ENCODE measurements at places on chromosomes 1 and 21.
A peak's percentile ranks its signal among the peaks of the same experiment; 100 is the strongest.

DNA sequence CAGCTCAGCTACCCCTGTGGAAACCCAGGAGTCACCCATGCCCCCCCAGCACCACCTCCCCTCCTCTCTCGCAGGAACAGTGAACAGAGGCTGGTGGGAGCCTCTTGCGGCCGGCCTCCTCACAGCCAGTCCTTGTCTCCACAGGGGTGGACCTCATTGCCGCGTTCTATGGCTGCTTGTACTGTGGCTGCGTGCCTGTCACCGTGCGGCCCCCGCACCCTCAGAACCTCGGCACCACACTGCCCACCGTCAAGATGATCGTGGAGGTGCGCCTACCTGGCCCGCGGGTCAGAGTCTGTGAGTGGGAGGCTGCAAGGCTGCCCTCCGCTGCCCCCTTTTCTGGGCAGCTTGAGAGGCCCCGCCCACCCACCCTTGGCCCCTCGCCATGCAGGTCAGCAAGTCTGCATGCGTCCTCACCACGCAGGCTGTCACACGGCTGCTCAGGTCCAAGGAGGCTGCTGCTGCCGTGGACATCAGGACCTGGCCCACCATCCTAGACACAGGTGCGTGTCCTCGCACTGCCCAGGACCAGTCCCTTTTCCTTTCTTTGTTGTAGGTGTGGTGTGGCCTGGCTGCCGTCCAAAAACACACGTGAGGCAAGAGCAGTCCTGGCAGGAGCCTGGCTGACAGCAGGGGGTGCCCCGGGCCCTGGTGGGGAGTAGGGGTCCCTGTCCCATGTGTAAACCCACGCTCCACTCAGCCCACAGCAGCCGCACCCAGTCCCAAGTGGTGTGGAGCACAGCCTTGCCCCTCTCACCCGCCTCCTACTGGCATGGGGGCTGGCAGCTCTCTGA, 50.3 kb downstream of the S100B start:
- DNase-seq: no peak

- no peak for DNase-seq
Measured at GRCh38 chr1:59057796-59058195, 239.1 kb upstream of the FGGY start.

GRCh38 chr21:45486443-45487160, 55.6 kb downstream of the SLC19A1 start:
- DNase-seq: no peak

DNA sequence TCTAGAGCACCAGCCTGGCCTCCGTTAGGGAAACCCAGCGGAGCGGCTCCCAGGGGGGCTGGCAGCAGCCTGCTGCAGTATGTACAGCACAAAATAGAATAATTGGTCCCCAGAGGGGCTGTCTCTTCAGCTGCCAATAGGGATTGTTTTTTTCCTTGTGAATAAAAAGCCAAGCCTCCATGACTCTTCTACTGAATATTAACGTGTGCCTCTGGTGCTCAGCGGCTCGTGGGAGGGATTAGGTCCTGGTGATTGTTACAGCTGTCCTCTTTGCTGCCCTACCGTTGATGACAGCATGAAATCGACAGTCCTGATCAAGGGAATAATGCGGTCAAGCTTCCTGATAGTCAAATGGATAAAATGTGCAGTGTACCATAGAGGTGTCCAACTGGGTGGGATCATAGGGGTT, 190.7 kb upstream of the RUNX1 start:
- no peak for DNase-seq

- no peak for DNase-seq
Measured at GRCh38 chr1:81812712-81813111, 12.0 kb downstream of the ADGRL2 start.

DNA sequence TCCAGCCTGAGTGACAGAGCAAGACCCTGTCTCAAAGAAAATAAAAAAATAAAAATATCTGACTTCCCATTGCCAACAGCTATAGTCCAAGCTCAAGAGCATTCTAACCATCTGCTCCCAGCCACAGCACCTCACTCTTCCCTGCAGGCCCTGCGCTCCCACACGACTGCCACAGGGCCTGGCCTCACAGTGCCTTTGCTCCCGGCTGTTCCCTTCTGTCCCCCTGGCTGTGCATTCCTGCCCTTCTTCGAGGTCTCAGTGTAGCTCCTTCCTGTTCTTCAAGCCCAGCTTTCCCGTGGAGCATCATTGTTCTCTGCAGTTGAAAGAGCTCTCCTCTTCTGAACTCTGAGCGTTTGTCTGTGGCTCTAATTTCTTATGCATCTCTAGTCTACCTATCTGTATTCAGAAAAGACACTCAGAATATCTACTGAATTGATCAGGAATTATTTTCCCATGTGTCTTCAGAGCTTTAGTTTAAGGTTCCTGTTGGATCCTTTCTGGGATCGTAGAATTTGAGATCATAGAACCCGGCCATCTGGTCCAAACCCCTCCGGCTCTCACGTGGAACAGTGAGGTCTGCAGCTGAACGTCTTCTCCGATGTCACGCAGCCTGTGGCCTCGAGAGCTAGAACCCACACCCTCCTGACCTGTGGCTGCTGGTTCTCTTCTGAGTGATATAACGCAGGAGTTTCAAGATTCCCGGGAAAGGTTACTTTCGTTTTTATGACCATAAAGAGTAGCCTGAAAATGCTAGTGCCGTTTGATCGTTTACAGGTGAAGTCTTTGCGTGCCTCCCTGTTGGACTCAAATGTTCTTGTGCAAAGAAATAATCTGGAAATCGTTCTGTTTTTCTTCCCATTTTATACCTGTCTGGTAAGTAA, 54.4 kb downstream of the DOP1B start:
- no peak for DNase-seq

- no peak for DNase-seq
Measured at GRCh38 chr1:21913763-21914162, 23.3 kb downstream of the HSPG2 start.

DNA sequence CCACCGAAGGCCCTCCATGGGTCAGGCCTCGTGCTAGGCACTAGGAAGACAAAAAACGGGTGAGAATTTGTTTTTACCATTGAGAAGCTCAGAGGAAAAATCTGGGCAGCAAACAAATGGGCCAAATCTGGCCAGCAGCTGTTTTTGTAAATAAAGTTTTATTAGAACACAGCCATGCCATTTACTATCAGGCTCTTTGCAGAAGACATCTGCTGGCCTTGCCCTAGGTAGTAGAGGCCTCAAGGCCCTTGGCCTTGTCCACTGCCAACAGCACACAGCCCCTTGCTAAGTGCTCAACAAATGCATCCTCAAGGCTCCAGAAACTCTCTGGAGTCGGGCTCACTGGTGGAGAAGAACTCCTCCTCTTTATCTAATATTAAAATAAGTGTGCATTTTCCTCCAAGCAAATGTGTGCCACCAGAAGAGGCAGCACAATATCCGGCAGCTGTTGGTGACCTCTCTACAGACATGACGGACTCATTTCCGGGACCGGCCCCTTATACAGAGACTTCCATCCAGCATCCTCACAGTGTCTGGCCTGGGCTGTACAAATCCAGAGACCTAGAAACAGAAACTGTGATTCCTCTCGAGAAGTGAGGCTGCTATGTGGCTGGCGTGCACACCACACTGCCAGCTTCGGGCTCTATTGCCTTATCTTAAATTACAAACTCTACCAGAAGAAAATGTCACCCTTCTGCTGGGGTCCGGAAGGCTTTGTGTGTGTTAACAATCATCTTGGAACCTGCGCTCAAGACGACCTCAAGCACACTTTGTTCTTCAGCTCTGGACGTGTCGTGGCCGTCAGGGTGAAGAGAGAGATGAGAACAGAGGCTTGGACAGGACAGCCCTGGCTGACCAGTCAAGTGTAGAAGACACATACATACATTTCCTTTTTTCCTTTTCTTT, 203.9 kb downstream of the TOMM20 start:
- peak; percentile 26 for DNase-seq

GRCh38 chr21:35090403-35090802, 41.3 kb upstream of the RUNX1 start:
- DNase-seq: no peak

- no peak for DNase-seq
Measured at GRCh38 chr1:203188686-203189232, 2.3 kb upstream of the CHI3L1 start.

- no peak for DNase-seq
Measured at GRCh38 chr1:175369696-175370095, 177.1 kb upstream of the KIAA0040 start.

DNA sequence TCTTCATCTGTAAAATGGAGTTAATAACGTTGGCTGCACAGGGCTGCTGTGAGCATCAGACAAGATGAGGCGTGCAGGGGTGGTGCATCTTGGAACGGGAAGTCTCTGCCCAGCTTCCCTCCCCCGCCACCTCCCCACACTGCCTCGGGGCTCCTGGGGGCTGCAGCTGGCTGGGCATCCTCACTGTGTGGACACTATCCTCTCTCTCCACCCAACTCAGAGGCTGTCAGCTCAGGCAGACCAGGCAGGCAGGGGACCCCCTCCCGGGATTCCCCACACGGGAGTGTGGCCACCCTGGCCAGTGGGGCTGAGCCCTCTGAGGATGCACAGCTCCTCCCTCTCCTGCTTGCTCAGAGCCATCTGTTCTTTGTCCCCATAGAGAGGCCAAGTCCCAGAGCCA, 122.7 kb downstream of the CCDC185 start:
- DNase-seq: no peak

DNA sequence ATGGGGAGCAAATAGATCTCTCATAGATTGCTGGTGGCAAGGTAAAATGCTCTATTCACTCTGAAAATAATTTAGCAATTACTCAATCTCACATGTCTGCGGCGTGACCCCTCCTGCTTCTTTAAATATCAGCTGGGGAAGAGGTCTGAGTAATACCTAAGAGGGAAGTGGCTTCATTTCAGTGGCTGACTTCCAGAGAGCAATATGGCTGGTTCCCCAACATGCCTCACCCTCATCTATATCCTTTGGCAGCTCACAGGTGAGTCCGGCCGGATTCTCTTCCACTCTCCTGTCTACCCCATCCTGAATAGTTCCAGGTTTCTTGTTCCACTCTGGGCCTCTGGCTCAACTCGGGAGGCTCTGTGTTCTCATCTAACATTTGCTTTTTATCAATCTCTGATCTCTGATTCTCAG, at the start of gene SLAMF7:
SLAMF7 (plus strand) TSS at position 150 of the 414 bp plus-strand sequence; CDS start at position 205, 55 bp downstream.
- peak; percentile 52 for DNase-seq

DNA sequence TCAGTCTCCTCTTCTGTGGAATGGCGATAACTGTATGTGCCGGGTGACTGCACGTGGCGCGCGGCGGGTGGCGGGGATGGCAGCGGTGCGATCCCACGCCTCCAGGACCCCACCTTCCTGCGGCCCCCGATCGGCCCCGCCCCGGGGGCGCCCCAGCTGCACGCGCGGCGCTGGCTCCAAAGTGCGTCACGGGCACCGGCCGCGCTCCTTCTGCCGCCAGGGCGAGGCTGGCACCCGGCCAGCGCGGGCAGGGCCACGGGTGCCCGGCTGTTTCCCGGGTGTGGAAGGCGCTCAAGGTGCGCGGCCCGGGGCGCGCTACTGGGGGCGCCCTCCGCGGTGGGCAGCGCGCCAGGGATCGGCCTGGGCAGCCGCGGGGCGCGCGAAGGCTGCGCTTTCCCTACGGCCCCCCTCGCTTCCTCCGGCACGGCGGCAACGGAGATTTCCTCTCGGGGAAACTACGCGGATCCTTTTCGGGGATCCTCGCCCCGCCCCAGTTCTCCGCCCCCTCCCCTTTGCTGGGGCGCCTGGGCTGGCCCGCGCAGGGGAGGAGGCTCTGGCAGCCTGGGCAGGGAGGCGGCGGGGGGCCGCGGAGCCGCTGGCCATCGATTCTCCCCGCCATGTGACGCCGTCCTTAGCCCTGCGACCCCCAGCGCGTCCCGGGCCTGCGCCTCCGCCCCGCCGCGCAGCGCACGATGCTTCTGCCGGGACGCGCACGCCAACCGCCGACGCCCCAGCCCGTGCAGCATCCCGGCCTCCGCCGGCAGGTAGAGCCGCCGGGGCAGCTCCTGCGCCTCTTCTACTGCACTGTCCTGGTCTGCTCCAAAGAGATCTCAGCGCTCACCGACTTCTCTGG, at the start of gene EVA1C:
EVA1C (plus strand) TSS at position 545 of the 853 bp plus-strand sequence; CDS start at position 693, 148 bp downstream.
- DNase-seq: peak; percentile 75

GRCh38 chr1:207316622-207317391, 4.7 kb upstream of the CD55 start:
- peak; percentile 84 for DNase-seq

DNA sequence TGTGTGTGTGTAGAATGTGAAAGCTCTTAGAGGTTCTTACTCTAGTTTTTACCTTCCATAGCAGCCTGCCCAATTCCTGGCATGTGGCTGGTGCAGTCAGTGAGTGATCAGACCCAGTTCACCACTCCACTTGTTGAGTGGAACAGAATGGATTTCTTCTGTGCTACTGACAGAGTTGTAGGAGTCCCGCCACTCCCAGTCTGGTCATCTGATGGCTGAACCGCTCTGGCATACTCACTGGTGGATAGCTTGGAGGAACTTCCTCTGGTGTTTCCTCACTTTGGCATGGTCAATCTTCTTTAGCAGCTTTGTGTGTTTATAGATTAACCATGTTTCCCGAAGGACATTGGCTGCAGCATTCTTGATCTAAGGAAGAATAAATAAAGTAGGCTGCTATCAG, 106.7 kb upstream of the ADAR start:
- DNase-seq: no peak

GRCh38 chr21:24903994-24904635, 703.2 kb downstream of the MRPL39 start:
- DNase-seq: no peak

DNA sequence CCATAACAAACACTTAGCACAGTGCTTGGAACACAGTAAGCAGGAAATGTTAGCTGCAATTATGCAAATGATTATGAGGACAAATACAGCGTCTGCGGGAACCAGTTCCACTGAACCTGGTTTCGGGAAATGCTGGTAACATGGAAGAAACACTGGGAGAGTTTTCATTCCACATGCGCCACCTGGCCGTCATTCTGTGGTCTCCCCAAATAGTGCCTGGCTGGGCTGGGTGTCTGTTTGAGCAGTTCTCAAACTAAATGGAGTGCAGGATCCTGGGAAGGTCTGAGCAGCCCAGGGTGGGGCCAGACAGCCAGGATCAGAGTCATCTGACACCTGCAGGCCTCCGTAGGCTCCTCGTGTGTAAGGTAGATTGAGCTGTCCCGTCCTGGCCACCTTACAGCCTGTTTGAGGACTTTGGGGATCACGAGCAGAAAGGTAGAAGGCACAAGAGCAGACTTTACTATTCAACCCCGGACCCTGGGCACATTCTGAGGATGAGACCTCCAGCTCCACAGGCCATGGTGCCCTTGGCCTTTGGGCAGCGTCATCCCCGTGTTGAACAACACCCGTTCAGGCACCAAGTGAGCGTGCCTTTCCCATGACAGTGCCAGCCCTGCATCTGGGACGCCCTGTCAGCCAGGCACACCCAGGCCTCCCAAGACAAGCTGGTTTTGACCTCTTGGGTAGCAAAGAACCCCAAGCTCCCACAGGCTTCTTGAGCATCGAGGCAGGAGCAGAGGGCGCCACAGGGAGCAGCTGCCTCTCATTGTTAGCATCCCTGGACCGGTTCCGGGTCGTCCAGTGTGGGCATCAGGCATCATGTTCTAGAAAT, 101.9 kb downstream of the PRDM2 start:
- DNase-seq: no peak
